NCI-H1930 (cell line): ENCODE measurements at places on chromosomes 11 and 22.

DNA sequence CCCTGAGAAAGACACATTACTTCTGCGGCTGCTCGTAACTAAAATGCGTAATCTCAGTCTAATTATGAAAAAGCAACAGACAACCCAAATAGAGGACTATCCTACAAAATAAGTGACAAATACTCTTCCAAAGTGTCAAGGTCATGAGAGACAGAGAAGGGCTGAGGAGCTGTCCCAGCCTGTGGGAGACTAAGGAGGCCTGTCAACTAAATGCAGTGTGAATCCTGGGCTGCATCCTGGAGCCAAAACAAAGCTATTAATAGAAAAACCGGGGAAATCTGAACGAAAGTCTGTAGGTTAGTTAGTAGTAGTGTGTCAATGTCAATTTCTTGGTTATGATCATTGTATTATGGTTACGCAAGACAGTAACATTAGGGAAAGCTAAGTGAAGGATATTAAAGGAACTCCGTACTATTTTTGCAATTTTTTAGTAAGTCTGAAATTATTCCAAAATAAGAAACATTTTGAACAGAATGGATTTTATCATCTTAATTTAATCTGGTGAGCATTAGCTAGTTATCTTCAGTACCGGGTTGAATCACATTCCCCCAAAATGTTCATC, 39.8 kb upstream of the SLC35C1 start:
- no peak for DNase-seq

- DNase-seq = no peak
These were observed 2.1 kb upstream of the BARX2 start for GRCh38 chr11:129373489-129373953.

DNA sequence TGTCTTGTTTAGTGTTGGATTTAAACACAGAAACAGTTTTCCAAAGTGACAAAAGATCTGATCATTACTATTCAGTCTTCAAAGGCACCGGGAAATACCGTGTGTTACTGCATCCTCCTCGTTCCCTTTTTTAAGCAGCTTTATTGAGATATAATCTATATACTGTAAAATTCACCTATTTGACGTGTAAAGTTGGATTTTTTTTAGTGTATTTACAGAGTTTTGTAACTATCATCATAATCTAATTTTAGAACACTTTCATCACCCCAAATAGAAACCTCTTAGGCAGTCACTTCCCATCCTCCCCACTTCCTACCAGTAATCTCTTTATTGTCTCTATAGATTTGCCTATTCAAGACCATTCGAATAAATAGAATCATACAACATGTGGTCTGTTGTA, 1.4 kb downstream of the ANO5 start:
- no peak for DNase-seq

GRCh38 chr22:37566329-37566837, 6.1 kb downstream of the CDC42EP1 start:
- DNase-seq = no peak

- no peak for DNase-seq
These were observed 49.5 kb downstream of the VSIG10L2 start for GRCh38 chr11:125995313-125995712.

GRCh38 chr11:130101661-130102060, 32.0 kb downstream of the APLP2 start:
- no peak for DNase-seq

GRCh38 chr11:77650123-77650522, 12.5 kb upstream of the CLNS1A start:
- DNase-seq = no peak

GRCh38 chr22:44753189-44754042, 1.0 kb downstream of the ARHGAP8 start:
- no peak for DNase-seq

- DNase-seq = peak; percentile 100
These were observed at the start of gene WEE1 for GRCh38 chr11:9573052-9573774. Gene WEE1, plus strand, starts transcription at chr11:9573670. Its CDS starts 264 bp downstream, at chr11:9573934.

DNA sequence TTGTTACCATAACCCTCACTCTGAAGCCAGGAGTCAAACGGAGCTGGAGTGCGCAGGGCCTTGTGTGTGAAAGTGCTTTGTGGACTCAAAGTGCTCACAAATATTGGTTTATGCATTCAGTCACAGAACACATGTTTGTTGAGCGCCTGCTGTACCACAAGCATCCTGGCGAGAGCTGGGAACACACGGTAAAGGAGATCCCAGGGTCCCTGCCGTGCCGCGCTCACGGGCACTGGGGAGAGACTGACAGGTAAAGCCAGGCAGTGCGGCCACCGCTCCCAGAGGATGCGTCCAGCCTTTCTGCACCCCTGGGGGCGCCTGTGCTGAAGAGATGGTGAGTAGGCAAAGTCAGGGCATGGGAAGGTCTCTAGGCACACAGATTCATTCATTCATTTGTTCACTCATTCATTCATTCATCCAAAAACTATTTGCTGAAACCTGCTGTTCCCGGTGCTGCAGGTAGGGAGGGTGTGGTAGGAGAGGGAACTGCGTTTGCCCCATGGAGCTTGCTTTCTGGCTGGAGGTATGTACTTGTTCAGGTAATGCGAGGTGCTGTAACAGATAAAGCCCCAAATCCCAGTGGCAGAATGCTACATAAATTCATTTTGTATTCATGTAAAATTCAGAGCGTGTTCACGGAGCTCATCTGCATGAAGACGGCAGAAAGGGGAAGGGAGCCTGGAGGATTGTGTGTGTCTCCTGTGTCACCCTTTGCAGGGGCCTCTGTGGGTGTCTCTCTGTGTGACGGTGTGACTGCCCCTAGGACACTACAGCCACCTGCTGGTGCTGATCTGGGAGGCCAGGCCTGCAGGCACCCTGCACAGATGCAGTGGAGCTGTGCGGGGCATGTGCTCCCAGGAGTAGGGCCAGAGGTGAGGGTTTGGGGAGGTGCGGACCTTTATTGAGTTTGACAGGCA, 167.0 kb upstream of the B3GAT1 start:
- no peak for DNase-seq

GRCh38 chr11:65611028-65611757, 2.8 kb downstream of the MAP3K11 start:
- no peak for DNase-seq

DNA sequence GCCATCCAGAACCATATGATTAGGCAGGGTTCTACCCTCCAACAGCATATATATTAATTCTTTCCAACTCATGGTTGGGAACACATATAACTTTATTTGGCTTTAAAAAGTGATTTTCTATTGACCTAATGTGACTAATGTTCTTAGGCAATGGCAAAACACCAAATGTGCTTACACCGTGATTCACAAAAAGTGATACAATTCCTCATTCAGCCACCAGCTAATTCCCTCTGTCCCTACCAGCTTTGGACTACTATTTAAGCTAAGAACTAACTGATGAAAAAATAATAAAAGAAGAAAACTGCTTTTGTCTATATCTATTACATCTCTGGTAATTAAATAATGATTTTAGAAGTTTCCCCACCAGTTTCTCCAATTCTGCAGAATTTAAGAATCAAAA, 4.7 kb downstream of the CTSC start:
- DNase-seq = no peak

DNA sequence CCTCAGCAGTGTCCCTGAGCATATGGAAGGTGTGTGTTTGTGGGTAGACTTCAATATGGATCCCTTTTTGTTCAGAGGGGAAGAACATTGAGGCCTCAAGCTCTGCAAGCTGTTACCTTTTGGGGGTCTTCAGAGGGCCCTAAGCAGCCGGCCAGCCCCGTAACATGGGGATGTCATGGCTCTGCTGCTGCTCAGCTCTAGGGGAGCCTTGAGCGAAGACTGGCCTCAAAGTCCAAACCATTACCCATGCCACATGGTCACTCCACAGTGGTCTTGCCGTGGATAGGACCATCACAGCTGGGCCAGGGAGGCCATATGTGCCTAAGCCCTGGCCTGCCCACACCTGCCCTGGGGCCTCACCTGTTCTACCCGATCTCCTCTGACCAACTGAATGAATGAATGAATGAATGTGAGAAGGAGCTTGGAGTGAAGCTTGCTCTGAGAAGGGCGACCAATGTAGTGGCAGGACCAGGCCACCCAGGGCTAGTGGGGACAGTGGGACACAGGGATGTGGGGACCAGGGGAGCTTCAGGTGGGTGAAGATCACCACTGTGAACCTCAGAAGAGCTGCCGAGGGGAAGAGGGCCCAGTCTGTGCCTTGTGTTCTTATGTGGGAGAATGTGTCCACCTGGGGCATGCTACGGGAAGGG, 754.6 kb downstream of the BRD1 start:
- DNase-seq = no peak

DNA sequence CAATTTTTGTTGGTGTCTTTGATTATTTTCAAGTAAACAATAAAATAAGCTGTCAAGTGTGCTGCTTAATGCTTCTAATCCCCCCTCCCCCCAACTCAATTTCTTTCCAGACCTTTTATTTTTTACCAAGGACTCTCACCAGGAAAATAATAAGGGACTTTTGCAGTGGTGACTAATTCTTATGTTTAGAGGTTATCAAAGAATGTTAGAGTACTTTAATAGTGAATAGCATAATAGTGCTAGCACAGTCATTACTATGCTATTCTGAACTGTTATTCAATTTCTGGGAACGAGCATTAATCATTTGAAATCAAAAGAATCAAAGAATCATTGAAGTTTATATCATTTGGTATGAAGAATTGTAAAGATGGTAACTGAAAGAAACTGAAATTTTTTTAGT, 251.4 kb downstream of the DDX10 start:
- DNase-seq = no peak

DNA sequence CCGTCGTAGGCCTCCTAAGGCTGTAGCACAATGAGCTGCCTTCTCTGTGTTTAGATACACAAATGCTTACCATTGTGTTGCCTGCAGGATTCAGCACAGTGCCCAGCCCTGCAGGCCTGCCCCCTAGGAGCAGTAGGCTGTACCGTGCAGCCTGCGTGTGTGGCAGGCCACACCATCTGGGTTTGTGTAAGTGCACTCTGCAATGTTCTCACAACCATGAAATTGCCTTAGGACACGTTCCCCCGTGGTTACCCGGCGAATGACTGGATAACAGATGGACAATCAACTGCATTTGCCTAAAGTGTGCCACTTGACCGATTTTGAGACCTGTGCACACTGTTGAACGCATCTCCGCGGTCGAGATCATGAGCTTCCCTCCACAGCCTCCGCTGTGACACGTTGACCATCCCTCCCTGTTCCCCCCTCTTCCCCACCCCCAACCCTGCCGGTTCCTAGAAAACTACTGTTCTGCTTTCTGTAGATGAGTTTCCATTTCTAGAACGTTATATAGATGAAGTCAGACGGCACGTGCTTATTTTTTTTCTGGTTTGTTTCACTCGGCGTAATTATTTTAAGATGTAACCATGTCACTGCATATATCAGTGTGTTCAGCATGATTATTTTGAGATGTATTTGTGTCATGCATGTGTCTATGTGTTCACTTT, 22.2 kb upstream of the CTSD start:
- DNase-seq = no peak

GRCh38 chr11:31761636-31762035, 49.5 kb downstream of the PAX6 start:
- no peak for DNase-seq

GRCh38 chr11:87851234-87851633, 324.0 kb downstream of the RAB38 start:
- no peak for DNase-seq

DNA sequence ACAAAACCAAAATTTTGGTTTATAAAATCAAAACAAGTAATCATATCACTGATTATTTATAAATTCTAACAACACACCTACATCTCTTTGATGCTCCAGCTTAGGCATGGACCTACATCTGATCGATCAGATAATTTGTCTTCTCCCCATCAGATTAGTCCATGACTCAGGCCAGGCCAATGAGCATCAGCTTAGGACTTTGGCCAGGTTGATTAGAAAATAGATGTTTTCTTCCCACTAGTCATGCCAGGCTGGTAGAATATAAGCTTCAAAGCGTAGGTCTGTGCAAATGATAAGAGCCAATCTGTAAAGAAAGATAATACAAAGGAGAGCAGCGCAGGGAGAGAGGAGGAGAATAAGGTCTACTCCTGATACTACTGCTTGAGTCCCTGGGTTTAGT, 1487.9 kb downstream of the FAM181B start:
- no peak for DNase-seq

DNA sequence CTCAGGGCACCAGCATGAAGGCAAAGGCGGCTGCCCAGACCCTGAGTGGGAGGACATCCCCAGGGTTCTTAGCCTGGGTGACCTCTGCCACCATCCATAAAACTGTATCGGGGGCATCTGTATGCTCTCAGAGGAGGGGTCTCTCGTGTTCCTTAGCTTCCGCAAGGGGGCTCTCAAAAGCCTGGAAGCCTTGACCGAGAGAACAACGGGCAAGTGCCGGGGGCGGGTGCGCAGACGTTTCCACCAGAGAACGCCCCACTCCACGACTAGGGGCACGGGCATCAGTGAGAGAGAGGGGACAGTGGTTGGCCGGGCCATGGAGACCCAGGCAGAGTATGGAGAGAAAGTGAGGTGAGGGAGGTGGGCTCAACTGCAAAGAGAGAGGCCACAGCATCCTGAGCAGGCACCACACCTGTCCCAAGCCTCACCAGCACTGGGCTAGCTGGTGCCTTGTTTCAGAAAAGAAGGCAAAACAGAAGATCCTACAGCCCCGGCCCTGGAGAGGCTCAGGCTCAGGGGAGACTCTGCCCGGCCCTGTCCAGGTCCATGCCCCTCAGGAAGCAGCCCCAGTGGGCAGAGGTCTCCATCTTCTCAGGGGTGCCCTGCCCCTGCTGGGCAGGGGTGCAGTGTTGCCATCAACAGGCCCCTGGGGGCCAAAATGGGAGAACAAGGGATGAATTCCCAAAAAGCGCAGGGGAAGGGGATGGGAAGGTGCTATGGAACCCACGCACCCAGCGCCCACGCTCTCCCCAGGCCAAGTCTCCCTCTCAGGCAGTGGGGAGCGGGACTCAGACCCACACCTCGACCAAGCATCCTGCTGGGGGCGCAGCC, 5.9 kb downstream of the TSPAN32 start:
- DNase-seq = no peak

DNA sequence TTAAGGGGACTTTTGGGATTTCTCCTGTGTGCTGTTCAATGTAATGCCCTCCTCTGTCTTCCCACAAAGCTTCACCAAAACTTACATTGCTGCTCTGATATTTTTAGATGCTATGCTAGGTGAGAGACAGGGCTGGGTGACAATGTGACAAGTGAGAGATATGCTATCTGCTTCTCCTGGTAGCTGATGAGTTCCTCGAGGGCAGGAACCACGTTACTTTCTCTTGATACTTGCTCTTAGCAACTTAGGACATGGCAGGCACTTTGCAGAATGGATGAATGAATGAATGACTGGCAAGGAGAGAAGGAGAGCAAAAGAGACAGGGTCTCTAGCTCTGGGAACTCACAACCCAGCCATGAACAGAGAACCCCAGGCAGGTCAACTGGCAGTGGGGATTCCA, 115.4 kb downstream of the C11orf58 start:
- no peak for DNase-seq

DNA sequence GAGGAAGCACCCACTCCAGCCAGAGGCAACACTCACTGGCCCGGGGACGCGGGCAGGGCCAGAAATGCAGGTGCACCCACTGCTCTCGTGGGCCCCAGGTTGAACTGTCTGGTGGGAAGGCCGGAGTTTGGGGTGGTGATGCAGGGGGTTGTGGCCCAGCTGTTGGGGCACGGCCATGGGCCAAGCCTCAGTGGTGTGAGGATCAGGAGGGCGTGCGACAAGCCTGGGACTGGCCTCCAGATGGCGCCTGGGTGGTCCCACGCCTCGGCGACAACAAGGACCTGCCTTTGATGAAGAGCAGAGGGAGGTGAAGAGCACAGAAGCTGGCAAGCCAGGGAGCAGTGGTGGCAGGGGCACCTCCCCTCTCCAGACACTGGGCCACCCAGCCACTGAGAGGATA, 240.8 kb downstream of the BRD1 start:
- no peak for DNase-seq
